Urinary bladder (tissue), 4 donors: ENCODE measurements at places on chromosomes 7 and 10.

GRCh38 chr10:131207584-131208532 lies 103.7 kb downstream of the TCERG1L start:
- DNase-seq: no peak

- DNase-seq: no peak
These were observed 276.9 kb downstream of the CSTF2T start for GRCh38 chr10:51422311-51423120.

GRCh38 chr7:142696456-142697179 lies 52.7 kb upstream of the PRSS1 start:
- DNase-seq: no peak

- no peak for DNase-seq
These were observed 42.4 kb upstream of the STK17A start for GRCh38 chr7:43540471-43540870.

DNA sequence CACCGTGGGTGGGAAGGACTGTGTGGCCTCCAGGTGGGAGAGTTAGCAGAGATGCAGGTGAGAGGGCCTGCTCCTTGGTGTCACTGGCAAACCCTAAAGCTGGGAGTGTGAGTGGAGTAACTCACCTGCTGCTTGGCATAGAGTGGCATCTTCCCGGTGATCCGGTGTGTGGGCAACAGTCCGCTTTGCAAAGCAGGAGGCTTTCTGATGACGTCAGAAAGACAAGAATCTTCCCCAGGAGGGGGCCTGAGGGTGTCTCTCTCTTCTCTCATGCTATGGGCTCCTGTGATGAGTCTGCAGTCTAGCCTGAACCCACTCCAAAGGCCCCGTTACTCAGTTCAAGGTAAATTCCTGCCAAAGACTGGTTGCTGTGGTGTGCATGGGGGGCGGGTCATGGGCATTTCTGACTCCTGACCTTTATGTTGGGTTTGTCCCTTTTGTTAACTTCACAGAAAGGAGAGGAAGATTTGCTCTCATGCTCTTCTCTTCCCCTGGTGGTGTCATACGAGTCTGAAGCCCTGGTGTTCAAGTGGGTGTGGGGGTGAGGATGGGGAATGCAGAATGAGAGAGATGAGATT lies 187.9 kb downstream of the GATA3 start:
- DNase-seq: no peak

- DNase-seq: no peak
These were observed 45.8 kb downstream of the THSD7A start for GRCh38 chr7:11786186-11786585.

DNA sequence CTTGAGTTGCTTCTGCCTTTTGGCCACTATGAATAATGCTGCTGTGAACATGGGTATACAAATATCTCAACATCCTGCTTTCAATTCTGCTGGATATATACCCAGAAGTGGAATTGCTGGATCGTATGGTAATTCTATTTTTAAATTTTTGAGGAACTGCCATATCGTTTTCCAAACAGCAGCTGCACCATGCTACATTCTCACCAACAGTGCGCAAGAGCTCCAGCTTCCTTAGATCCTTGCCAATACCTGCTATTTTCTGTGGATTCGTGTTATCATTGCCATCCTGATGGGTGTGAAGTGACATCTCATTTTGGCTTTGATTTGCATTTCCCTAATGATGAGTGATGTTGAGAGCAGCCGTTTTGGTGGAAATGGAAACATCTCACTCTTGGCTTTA lies 26.7 kb downstream of the FRMD4A start:
- no peak for DNase-seq

GRCh38 chr7:83468251-83468739 lies 180.6 kb downstream of the SEMA3E start:
- peak; percentile 53 for DNase-seq

DNA sequence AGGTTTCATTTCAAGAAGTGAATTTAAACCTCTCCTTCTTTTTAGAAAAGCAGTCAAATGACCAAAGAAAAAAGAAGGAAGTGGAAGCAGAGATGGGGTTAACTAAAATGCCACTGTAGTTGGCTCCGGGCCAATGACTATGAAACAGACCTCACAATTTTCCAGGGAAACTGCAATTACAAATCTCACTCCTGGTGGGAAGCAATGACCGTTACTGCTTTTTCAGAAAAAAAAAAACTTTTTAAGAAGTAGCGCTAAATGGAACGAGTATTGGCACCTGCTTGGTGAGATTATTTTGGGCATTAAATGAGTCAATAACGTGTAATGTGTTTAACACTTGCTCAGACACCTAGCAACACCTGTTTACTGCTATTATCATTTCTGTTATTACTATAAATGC lies 1.2 kb downstream of the SFRP4 start:
- no peak for DNase-seq

GRCh38 chr10:100750291-100751210 lies 5.2 kb downstream of the PAX2 start:
- DNase-seq: no peak

DNA sequence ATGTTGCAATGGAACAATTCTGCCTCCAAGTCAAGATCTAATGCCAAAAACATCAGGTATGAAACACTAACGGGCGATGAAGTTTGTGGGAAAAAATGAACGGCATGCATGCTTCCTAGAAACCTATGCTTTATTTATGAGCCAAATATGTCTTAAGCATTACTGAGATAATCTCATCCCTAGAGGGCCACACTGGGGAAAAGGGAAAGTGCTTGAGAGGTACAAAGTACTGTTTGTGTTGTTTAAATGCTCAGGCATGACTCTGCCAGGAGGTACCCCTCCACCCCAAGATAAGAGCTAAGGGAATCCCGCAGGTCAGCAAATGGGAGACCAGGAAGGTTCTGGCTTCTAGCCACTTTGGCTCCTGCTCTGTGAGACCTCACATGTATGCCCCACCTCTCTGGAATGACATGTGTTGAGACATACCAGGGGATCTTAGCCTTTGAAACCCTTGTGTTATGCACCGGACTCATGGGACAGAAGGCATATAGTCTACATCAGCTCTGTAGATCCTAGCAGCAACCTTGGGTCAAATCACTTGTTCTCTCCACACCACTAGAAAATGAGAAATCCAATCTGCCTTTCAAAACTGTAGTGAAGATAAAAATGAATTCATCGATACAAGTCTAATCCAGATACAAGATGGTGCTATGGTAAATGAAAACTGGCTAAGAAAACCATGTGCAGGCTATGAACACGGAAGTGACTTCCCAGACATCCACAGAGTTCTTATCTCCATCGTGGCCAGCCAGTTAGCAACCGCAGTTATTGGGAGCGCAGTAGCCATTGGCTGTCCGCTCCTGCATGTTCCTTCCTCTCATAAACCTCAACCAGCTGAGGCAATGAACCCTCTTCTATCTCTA lies 61.0 kb downstream of the CREB3L2 start:
- DNase-seq: no peak

GRCh38 chr7:43491984-43492383 lies 90.9 kb upstream of the STK17A start:
- DNase-seq: no peak

- DNase-seq: no peak
These were observed 23.5 kb downstream of the CAMK1D start for GRCh38 chr10:12372846-12373245.

DNA sequence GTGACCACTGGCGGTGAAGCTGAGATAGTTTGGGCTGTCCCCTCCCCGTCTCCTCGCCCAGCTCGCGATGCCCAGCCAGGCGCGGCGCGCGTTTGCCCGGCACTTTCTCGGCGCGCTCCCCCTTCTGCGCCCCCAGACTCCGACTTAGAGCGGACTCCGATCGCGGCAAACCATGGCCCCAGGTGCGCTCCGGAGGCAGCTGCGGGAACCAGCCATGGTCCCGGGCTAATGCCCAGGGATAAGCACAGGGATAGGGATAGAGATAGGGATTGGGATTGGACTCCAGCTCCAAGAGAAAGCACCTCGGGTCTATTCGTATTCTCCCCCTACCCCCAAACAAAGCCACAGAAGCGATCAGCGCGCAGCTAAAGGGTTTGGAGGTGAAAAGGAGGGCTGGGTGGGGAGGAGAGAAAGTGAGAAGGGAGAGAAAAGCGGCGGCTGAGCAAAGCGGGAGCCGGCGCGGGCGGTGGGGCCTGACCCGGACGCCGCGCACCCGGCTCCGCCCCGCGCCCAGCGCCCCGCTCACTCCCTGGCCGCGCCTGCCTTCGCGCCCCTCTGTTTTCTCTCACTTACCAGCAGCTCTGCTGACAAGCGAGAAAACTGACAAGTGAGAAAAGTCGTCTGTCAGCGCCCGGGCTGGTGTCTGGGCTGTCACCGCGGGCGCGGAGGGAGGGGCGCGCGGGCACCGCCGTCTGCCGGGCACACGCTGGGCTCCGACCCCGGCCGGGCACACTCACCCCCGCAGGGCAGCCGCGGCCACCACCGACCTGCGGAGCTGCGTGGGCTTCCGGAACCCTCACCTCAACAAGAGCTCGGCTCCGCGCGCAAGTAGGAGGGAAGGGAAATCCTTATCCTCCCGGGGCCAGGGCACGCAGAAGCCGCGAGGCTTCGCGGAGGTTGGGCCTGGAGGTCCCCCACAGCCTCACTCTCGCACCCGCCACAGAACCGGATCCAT lies at the start of gene PDE1C:
PDE1C (minus strand) TSS at position 2 of the 955 bp plus-strand sequence.
- no peak for DNase-seq

GRCh38 chr7:86600506-86601290 lies 43.0 kb upstream of the GRM3 start:
- no peak for DNase-seq

- DNase-seq: no peak
These were observed 146.8 kb upstream of the PRKCQ start for GRCh38 chr10:6726924-6727323.

- no peak for DNase-seq
These were observed 237.4 kb downstream of the OTUD1 start for GRCh38 chr10:23676296-23676695.

GRCh38 chr10:103679096-103679790 lies 176.1 kb downstream of the SH3PXD2A start:
- DNase-seq: no peak

DNA sequence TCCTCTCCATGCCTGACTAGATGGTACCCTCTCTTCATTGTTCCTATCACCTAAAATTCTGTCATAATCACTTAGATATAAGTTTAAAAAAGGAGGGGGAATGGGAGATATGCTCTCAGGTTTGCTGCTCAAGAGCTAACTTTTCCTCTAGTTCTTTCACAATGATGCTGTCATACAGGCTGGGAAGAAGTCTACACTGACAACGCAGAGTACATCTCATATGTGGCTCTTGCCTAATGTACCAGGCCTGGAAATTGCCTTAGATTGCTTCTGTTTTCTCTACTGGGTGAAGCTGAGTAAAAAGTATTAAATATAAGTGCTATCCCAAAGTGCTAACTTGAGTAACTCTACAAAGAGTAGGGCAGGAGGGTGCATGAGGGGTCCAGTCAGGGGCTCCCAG lies 43.8 kb upstream of the BET1 start:
- no peak for DNase-seq

GRCh38 chr10:13632884-13633440 lies 46.2 kb downstream of the PRPF18 start:
- no peak for DNase-seq

GRCh38 chr10:76736392-76736791 lies 901.2 kb downstream of the KCNMA1 start:
- DNase-seq: no peak

- no peak for DNase-seq
These were observed 3.7 kb upstream of the STK32C start for GRCh38 chr10:132311338-132311939.

GRCh38 chr10:34339816-34340553 lies 475.1 kb downstream of the PARD3 start:
- DNase-seq: no peak

GRCh38 chr7:150855046-150855445 lies 2.7 kb downstream of the AOC1 start:
- no peak for DNase-seq

DNA sequence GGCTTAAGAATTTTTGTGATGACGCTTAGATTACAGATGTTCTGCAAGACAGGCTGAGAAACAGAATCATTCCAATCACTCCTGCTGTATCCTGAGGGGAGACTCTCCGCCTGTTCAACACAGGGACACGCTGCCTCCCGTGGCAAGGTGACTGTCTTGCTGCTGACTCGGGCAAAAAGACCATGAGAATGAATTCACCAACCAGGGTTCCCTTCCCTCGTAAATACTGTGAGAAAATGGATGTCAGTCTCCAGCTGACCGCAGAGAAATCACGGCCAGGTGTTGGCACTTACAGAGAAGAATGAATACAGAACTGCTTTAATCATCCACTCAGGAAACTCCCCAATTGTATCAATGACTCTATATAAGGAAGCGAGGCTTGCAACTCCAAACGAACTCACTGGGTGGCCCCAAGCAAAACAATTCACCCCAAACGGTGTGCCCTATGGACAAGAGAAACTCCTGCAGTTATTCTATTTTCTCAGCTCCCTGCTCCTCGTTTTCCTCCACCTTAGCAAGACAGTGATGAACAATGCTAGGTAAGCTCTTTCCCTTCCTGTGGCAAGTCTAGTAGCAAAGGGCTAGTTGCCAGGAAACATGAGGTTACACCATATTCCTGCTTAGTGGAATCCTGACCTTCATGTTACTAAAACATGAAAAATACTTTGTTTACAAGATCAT lies 22.8 kb downstream of the GNA12 start:
- no peak for DNase-seq

DNA sequence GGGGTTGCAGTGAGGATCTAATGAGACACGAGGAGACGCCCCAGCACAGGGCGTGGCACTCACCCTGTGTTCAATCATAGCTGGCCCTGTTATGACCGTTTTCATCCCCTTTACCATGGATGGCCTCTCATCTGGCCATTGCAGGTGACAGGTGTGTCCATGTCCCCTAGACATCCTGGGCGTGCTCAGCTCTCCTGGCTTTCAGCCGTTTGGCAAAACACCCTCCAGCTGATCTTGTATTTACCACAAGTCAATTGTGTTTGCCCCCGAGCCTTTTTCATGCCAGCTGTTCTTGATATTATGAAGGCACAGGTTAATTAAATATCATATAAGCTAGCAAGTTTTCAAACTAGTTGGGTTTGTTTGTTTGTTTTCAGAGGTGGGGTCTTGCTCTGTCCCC lies 97.1 kb downstream of the CHST15 start:
- DNase-seq: no peak

GRCh38 chr7:157628456-157628855 lies 291.7 kb downstream of the DNAJB6 start:
- DNase-seq: no peak

- no peak for DNase-seq
These were observed 266.1 kb downstream of the MTERF1 start for GRCh38 chr7:91614431-91614830.

GRCh38 chr10:79905322-79906314 lies 43.3 kb downstream of the SFTPD start:
- DNase-seq: no peak

GRCh38 chr10:94413361-94413760 lies 11.0 kb downstream of the TBC1D12 start:
- DNase-seq: no peak

- peak; percentile 36 for DNase-seq
These were observed 46.3 kb upstream of the TM9SF3 start for GRCh38 chr10:96632974-96633710.

GRCh38 chr10:24873281-24873683 lies 79.1 kb downstream of the PRTFDC1 start:
- DNase-seq: no peak

DNA sequence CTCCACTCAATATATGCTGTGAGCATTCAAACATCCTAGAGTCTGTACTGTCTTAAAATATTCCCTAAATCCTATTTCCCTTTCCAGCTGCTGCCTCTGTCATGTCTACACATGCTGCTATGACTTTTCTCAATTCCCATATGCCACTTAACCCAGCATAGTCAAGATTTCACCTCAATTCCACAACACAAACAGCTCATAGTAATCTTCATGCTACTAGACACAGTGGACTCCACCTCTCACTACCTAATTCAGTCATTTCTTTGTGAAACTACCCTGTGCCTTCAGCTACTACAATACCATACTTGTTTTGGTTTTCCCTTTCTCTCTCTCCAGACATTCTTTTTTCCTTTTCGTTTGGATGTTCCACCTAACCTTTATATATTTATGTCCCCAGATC lies 45.5 kb downstream of the GSAP start:
- DNase-seq: no peak
